ENCODE measurements at places on chromosomes 7 and 10. TPM values are rescaled to one million over a fixed set of nuclear protein-coding genes. Genes with fewer than 3 reads are reported as not detected.
A peak's percentile ranks its signal among the peaks of the same experiment; 100 is the strongest.

NYAP1 gene
- 0.55 TPM for total RNA-seq

UBE3C gene
- total RNA-seq = 56.9 TPM

XPNPEP1 gene
- 45.2 TPM for total RNA-seq

PVRIG gene
- 1.4 TPM for total RNA-seq

GRCh38 chr10:44352316-44353127 is 32.4 kb downstream of the CXCL12 start:
- no peaks in the 10 kb centered on the region for H3K27me3 ChIP-seq
- no peaks in the 10 kb centered on the region for H3K36me3 ChIP-seq

DNA sequence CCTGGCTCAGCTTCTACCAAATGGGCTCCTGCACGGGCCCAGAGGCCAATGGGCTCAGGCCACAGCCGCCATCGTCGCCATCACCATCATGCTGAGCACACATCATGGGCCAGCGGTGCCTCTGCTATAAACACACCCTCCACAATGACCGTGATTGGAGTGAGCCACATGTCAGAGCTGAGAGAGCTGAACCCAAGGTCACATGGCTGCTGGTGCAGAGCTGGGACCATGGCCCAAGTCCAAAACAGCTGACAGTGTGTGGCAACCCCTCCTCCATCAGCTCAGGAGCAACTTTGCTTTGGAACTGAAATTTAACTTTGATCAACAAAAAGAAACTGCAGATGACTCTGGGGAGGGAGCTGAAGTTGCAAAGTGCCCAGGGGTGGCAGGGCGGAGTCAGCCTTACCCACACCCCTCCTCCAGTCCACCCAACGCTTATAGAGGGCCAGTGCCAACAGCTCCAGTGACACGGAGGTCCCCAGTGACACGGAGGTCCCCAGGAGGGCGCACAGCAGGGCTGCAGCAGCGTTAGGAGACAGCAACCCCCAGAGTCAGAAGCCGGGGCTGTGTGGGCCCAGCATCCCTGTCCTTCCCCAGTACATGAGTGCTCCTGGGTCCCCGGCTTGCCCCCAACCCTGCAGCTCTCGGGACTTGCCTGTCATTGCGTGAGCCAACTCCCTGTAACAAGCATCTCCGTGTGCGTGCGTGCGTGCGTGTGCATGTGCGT is 249.6 kb downstream of the ELFN1 start:
- H3K4me3 ChIP-seq = no peak overlapping the region
- H3K36me3 ChIP-seq = no peaks in the 10 kb centered on the region
- H3K4me1 ChIP-seq = peaks cover 21% of the 10 kb centered on the region
- no peak for DNase-seq
- H3K27me3 ChIP-seq = no peaks in the 10 kb centered on the region

GRCh38 chr10:70782746-70783680 is 2.2 kb downstream of the TBATA start:
- no peaks in the 10 kb centered on the region for H3K27me3 ChIP-seq
- H3K4me3 ChIP-seq = no peak overlapping the region
- no peak overlapping the region for H3K27ac ChIP-seq
- no peaks in the 10 kb centered on the region for H3K36me3 ChIP-seq
- no peak for DNase-seq

DNA sequence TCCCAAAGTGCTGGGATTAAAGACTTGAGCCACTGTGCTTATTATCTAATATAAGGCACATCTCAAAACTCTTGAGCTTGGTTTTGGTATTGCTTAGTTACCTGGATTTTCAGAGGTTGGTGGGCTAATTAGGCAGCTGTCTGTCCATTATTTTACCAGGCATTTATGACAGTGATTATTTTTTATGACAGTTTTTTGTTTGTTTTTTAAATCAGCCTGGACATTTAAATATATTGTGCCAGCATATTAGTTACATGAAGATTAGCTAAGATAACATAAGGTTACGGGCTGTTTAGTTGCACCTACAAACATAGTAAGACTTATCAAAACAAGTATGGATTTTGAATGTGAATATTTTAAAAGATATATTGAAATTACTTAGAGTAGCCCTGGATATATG is 2.6 kb upstream of the ZRANB1 start:
- no peaks in the 10 kb centered on the region for H3K27me3 ChIP-seq
- no peaks in the 10 kb centered on the region for H3K36me3 ChIP-seq
- H3K27ac ChIP-seq = no peak overlapping the region
- DNase-seq = no peak
- peaks cover 23% of the 10 kb centered on the region for H3K4me1 ChIP-seq
- H3K4me3 ChIP-seq = no peak overlapping the region

GRCh38 chr10:10684972-10685371 is 332.7 kb upstream of the CELF2 start:
- H3K36me3 ChIP-seq = no peaks in the 10 kb centered on the region
- H3K4me3 ChIP-seq = no peak overlapping the region
- no peaks in the 10 kb centered on the region for H3K27me3 ChIP-seq
- no peak for DNase-seq
- no peak overlapping the region for H3K27ac ChIP-seq

DNA sequence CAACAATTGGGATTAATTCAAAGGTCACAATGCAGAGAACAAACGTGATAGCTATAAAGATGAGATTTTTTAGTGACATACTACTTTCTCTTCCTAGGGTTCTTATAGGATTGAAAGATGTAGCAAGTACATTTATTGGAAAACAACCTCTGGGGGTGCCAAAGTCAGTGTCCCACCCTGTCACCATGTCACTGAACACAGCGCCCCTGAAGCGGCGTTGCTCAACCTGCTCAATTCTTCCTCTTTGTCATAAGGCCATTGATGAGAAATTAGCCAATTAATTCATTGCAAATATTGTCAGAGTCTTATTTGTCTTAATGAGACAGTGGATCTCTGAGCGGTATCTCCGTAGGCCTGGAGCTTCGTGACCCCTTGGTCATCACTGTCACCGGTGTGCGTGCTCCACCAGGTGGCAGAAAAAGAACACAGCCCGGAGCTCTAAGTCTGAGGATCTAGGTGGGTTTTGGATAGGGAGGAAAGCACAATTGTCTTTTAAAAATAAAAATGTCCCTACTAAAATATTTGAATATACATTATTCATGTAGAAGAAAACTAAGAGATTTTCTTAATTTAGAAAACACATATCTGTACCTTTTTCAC is 362.6 kb downstream of the PAXIP1 start:
- H3K27ac ChIP-seq = no peak overlapping the region
- no peaks in the 10 kb centered on the region for H3K4me1 ChIP-seq
- no peak overlapping the region for H3K4me3 ChIP-seq
- DNase-seq = no peak

GRCh38 chr10:80392250-80392649 is 16.1 kb upstream of the PRXL2A start:
- H3K4me3 ChIP-seq = no peak overlapping the region
- no peak overlapping the region for H3K27ac ChIP-seq
- no peak for DNase-seq

DNA sequence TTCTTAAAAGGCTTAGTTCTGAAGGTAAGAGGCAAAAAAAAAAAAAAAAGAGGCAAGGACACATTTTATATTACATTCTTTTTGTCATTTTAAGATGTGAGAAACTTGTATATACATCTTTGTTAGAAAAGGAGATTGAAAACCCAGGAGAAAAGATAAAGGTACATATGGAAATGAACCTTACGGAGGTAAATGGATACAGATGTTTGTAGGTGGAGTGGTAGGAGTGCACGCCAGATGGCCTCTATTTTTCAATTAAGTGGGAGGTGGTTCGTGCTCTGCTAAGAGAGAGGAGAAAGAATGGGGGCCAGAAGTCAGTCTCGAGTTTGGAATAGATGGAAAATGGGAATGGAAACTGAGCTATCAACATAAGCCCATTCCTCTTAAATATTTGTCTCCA is 622.5 kb upstream of the GHITM start:
- no peak overlapping the region for H3K27ac ChIP-seq
- no peaks in the 10 kb centered on the region for H3K27me3 ChIP-seq
- H3K4me3 ChIP-seq = no peak overlapping the region
- DNase-seq = no peak

GRCh38 chr7:26293569-26294308 is 2.1 kb downstream of the SNX10 start:
- H3K4me1 ChIP-seq = peaks cover 11% of the 10 kb centered on the region
- peak overlapping the region; percentile 55 for H3K27ac ChIP-seq
- no peaks in the 10 kb centered on the region for H3K36me3 ChIP-seq
- H3K4me3 ChIP-seq = peak overlapping the region; percentile 68
- no peak for DNase-seq

DNA sequence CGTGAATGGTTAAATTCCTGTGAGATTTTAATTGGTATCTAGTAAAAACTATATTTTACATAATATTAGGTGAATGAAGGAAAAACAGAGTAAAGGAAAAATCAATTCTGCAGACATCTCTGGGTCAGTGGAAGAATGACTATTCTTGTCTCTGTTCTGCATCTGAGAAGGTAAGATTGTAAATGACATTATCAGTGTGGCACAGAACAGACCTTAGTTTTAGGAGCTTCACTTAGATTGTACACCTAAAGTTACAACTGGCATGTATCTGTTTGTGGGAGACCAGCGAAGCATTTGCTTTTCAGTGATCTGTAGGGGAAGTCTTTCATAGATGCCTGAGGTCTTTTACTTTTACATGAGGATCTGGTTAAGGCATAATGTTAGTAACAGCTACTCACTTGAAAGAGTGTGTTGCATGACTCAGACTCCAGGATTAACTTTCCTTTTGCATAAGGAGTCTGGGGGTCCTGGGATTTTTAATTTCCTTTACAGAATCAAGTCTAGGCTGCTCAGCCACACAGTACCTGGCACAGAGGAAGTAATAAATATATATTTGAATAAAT is 56.2 kb downstream of the JMJD1C start:
- no peak overlapping the region for H3K27ac ChIP-seq
- no peak for DNase-seq
- no peak overlapping the region for H3K4me3 ChIP-seq
- H3K36me3 ChIP-seq = no peaks in the 10 kb centered on the region
- peaks cover 11% of the 10 kb centered on the region for H3K4me1 ChIP-seq
- no peaks in the 10 kb centered on the region for H3K27me3 ChIP-seq

DNA sequence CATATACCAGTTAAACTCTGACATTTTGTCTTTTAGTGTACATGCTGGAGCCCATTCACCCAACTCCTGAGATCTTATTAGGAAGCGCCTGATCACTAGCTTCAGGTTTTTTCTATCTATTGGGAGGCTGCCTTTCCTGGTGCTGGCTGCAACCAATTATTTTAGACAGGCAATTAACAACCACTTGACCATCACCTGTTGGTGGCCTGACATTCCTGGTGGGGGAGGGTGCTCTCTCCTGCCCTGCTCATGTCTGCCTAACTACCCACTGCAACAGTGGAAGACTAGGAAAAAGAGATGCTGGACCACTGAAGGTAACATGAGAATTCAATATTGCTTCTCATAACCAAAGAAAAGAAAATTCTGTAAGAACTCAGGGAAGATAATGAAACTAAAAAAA is 190.3 kb upstream of the GRM3 start:
- H3K4me1 ChIP-seq = no peaks in the 10 kb centered on the region
- no peak overlapping the region for H3K27ac ChIP-seq
- H3K36me3 ChIP-seq = no peaks in the 10 kb centered on the region

DNA sequence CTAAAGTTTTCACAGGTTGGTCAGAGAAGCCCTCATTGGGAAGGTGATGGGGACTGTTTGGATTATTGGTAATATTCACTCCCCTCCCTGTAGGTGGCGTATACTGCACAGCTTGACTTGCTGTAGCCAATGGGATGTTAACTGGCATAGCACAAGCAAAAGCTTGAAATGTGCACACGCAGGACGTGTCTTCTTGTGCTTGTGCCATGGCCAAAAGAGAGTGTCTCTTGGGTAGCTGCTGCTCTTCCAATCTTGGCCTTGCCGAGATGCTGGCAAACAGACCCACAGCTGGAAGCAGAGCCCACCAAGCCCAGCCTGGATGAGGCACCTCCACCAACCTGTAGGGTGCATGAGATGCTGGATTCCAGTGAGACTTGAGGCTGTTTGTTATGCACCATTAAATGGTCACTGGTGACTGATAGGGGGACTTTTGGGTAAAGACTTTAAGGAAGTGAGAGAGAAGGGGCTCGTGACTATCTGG is 266.0 kb downstream of the GRID1 start:
- no peaks in the 10 kb centered on the region for H3K36me3 ChIP-seq
- DNase-seq = no peak
- H3K4me3 ChIP-seq = no peak overlapping the region

DNA sequence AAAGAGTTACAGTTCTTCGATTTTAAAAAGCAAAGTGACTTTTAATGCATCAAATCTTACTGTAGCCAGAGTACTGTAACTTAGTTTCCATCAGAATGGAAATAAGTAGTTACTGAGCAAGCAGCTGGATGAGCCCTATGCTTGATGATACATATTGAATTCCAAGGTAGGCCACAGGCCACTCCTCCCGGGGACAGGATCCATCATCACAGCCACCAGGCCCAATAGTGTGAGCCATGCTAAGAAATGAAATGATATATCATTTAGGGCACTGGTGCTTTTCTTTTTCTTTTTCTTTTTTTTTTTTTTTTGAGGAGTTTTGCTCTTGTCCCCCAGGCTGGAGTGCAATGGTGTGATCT is 42.9 kb upstream of the TOMM7 start:
- DNase-seq = no peak
- H3K36me3 ChIP-seq = no peaks in the 10 kb centered on the region

DNA sequence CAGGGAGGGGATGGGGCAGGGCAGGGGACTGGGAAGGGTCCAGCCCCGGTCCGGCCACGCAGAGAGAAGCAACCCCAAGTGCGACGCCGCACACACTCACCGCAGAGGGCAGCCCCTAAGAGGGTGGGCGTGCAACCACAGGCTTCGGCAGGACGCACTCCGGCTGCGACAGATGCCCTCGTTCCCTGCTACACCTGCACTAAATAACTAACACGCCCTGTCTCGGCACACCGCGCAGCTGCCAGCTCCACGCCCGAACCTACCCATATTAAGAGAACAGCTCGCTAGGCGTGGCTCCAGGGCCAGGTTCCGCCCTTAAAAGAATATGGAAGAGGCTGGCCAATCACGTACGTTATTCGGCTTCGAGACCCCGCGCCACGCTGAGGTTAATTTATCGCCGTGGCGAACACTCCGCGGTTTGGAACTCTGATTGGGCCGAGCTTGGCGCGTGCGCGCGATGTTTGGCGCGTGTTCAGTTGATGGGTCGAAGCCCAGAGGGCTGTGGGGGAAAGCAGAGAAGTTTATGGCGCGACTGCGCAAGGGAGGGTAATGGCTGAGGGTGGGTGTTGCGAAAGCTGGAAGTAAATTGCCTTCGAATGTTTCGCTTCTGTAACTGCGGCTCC is 91.1 kb downstream of the OR13A1 start:
- no peaks in the 10 kb centered on the region for H3K36me3 ChIP-seq
- H3K4me3 ChIP-seq = no peak overlapping the region
- H3K27ac ChIP-seq = no peak overlapping the region
- H3K27me3 ChIP-seq = no peaks in the 10 kb centered on the region

GRCh38 chr10:78185693-78186055 is 152.0 kb downstream of the RPS24 start:
- H3K36me3 ChIP-seq = no peaks in the 10 kb centered on the region
- no peak overlapping the region for H3K27ac ChIP-seq
- no peak overlapping the region for H3K4me3 ChIP-seq
- H3K4me1 ChIP-seq = peaks cover 4% of the 10 kb centered on the region
- DNase-seq = no peak

- no peak overlapping the region for H3K4me3 ChIP-seq
- H3K36me3 ChIP-seq = no peaks in the 10 kb centered on the region
- H3K27me3 ChIP-seq = no peaks in the 10 kb centered on the region
- H3K4me1 ChIP-seq = no peaks in the 10 kb centered on the region
Observed at GRCh38 chr10:24440817-24441797, 232.2 kb downstream of the KIAA1217 start.

GRCh38 chr10:94546049-94546900 is 687 bp downstream of the HELLS start:
- H3K27ac ChIP-seq = peak overlapping the region; percentile 61
- H3K4me1 ChIP-seq = peaks cover 9% of the 10 kb centered on the region
- DNase-seq = no peak
- H3K36me3 ChIP-seq = no peaks in the 10 kb centered on the region

Measured in upper lobe of right lung (tissue), 1 donor.